ENCODE measurements at places on chromosomes 7 and 10.

DNA sequence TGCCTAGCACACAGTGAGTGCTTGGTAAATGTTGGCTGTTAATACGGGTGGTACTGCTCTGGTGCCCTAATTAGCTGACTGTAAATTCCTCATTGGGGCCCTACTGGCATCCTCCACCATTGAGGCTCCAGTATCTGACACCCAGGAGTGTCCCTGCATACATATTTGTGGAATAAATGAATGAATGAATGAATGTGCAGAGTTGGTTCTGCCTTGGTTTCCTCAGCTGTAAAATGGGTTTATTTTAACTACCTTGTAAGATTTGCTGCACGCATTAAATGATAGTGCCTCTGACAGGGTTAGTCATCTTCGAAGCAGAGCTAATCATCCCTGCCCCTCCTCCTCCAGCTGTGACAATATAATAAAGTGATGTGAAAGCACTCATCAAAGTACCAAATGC, 45.8 kb downstream of the ALDH18A1 start:
- no peaks in the 10 kb centered on the region for H3K27me3 ChIP-seq
- H3K4me3 ChIP-seq = no peak overlapping the region
- no peak overlapping the region for H3K27ac ChIP-seq
- H3K4me1 ChIP-seq = no peaks in the 10 kb centered on the region
- no peak for DNase-seq

DNA sequence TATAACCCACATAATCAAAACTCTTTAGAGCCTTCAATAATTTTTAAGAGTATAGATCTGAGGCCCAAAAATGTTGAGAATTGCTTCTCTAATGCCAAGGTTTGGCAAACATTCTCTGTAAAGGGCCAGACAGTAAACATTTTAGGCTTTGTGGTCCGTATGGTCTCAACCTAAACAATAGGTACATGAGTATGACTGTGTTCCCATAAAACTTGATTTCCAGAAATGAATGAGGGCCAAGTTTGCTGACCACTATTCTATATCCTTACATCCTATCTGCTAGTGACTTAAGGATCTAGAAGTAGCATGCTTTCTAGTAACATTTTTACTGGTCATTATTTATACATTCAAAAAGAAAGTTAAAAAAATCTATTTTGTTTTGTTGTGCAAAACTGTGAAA, 58.9 kb downstream of the MPP7 start:
- H3K4me3 ChIP-seq = no peak overlapping the region
- H3K36me3 ChIP-seq = no peaks in the 10 kb centered on the region
- no peak for DNase-seq
- no peaks in the 10 kb centered on the region for H3K4me1 ChIP-seq

DNA sequence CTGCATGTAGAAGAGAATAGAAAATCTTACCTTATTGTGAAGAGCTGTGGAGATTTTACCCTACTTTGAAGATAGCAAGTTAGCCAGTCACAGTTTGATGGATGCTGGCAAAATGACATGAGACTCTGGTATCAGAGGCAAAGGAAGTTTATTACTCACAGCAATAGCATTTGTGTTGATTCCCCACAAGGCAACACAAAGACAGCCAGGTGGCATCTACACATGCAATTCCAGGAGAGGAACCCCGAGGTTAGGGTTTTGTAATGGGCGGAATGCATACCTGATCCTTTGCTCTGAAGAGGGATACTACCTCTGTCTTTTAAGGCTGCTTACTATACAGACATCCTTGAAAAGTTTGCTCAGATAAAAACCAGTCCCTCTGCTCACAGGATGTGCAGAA, 59.5 kb downstream of the AHR start:
- no peak for DNase-seq
- H3K4me1 ChIP-seq = no peaks in the 10 kb centered on the region
- H3K36me3 ChIP-seq = no peaks in the 10 kb centered on the region
- H3K4me3 ChIP-seq = no peak overlapping the region

- no peaks in the 10 kb centered on the region for H3K4me1 ChIP-seq
- no peak for DNase-seq
- H3K27me3 ChIP-seq = no peaks in the 10 kb centered on the region
These were observed 379.2 kb downstream of the CALN1 start for GRCh38 chr7:72032934-72033333.

- H3K4me1 ChIP-seq = no peaks in the 10 kb centered on the region
- H3K27me3 ChIP-seq = no peaks in the 10 kb centered on the region
- no peak overlapping the region for H3K27ac ChIP-seq
- no peak overlapping the region for H3K4me3 ChIP-seq
- H3K36me3 ChIP-seq = no peaks in the 10 kb centered on the region
- no peak for DNase-seq
These were observed 164.3 kb downstream of the JAZF1 start for GRCh38 chr7:28016297-28016696.

DNA sequence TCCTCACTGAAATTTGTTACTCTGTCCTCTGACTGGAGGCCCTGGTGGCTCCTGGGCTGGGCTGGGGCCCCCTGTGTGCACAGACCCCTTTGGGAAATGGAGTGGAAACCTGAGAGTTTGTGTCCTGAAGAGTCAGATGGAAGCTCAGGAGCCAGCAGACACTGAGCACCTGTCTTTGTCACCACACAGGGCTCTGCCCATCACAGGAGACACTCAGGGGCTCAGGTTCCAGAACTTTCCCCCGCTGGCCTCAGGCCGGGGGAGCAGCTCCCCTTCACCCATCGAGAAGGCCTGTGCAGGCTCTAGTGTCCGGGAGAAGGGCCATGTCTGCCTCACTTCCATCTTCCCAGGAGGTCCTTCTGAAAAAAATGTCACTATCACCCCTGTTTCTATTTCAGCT, 22.3 kb upstream of the PITRM1 start:
- H3K27me3 ChIP-seq = no peaks in the 10 kb centered on the region
- H3K4me3 ChIP-seq = no peak overlapping the region
- H3K4me1 ChIP-seq = no peaks in the 10 kb centered on the region
- no peaks in the 10 kb centered on the region for H3K36me3 ChIP-seq
- DNase-seq = no peak
